Cerebellar nuclear complex (tissue), 1 donor: ENCODE measurements at places on chromosomes 6 and 20.

GRCh38 chr6:152736687-152737273 is 13.8 kb upstream of the VIP start:
- no peak for DNase-seq

- no peak for DNase-seq
Observed at GRCh38 chr6:131646249-131646670, 9.2 kb downstream of the ENPP3 start.

- DNase-seq: no peak
Observed at GRCh38 chr20:4867051-4867450, 134.3 kb downstream of the SLC23A2 start.

GRCh38 chr6:30752157-30752927 is 8.0 kb upstream of the IER3 start:
- no peak for DNase-seq

GRCh38 chr6:44782892-44783291 is 395.4 kb downstream of the CDC5L start:
- no peak for DNase-seq

- no peak for DNase-seq
Observed at GRCh38 chr20:16096756-16097326, 476.4 kb downstream of the KIF16B start.

GRCh38 chr20:51788822-51789221 is 13.5 kb downstream of the SALL4 start:
- DNase-seq: no peak

GRCh38 chr6:33977606-33978411 is 168.1 kb downstream of the GRM4 start:
- DNase-seq: no peak

DNA sequence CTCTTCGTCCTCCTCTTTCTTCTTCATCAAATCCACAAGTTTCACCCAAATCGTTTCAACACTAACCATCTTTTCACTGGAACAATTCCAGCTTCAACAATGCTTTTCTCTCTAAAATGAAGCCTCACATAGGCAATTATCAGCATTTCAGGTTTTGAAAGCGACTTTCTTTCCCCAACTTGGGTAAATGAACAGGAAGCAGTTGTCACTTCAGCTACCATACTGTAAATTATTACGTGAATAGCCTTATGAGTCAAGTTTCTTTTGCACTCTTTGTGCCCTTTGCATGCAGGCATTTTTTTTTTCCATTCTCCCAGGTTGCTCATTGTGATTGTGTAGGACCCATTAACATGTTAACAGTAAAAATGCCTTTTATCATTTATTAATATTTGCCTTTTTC is 121.7 kb upstream of the BTBD3 start:
- DNase-seq: no peak

GRCh38 chr6:82441047-82441855 is 77.6 kb downstream of the TPBG start:
- DNase-seq: no peak

DNA sequence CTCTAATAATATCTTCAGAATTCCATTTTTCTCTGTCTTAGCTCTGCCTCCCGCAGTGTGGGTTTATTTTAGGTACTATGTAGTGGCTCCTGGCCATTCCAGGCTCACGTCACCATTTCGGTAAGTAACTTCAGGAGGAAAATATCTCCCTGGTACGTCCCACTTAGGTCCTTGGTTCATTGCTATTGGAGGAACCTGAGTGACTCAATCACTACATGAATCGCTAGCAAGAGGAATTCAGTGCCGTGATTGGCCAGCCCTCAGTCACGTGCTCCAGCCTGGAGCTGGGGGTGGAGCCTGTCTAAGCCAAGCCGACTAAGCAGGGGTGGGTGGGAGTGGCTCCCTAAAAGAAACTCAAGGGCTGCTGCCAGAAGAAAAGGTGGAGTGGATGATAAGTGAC is 67.3 kb upstream of the E2F3 start:
- DNase-seq: no peak

GRCh38 chr6:113184291-113184690 is 672.9 kb upstream of the MARCKS start:
- DNase-seq: no peak

GRCh38 chr20:48153523-48153922 is 368.2 kb upstream of the SULF2 start:
- no peak for DNase-seq

DNA sequence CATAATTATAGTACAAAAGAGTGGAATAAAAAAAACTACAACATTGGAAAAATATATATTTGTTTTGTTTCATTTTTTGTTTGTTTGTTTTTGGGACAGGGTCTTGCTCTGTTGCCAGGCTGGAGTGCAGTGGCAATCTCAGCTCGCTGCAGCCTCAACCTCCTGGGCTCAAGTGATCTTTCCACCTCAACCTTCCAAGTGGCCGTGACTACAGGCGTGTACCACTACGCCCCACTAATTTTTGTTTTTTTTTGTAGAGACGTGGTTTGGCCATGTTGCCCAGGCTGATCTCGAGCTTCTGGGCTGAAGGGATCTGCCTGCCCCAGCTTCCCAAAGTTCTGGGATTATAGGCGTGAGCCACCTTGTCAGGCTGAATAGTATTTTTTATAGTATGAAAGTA is 41.4 kb upstream of the SH3BGRL2 start:
- no peak for DNase-seq

DNA sequence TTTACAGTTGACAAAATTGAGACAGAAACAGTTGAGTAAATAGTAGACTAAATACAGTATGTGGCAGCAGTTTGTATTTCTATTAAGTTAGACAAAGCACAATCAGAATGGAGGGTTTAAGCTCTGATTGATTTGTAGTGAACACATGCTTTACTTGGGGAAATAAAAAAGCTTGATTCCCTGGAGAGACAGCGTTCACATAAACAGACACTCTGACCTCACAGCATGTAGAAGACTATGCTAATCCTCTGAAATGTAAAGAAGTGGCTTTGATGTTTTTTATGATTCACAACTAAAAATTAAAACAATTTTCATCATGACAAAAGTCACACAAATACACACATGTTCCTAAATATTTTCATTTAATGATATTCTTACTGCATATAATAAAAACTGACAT is 126.9 kb upstream of the FAM83B start:
- DNase-seq: no peak

DNA sequence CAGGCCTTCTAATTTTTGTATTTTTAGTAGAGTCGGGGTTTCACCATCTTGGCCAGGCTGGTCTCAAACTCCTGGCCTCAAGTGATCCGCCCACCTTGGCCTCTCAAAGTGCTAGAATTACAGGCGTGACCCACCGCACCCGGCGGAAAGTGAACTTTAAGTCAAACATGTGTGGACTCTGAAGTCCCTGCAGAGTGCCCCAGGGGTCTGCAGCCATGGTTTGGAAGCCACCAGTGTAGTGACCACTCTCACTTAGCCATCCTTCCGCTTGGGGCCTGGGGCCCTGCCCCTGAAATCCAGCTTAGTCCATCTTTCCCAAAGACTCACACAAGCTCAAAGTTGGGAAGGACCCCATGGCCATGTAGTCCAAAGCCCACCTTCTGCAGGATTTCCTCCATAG is 164.5 kb downstream of the GRM4 start:
- DNase-seq: no peak

DNA sequence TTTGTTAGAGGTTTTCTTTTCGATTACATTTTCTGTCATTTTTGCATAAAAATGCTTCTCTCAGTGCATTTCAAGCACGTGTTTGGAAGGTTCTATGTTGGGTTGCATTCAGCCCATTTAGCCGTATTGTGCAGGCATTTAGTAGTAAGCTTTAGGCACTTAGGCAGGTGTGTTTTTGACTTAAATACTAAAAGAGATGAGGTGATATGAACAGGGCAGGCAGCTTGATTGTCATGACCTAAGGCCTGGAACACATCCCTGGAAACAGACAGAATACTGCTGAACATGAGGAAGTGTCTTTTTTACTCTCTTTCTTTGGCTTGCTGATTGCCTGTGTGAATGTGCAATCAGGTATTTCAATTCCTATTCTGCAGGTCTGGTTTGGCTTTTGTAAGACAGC is 610.5 kb upstream of the MAN1A1 start:
- DNase-seq: peak; percentile 32

- no peak for DNase-seq
Observed at GRCh38 chr20:57696401-57696961, 13.3 kb downstream of the PMEPA1 start.

GRCh38 chr6:506508-506907 is 115.0 kb downstream of the IRF4 start:
- no peak for DNase-seq

GRCh38 chr6:158142789-158143188 is 25.3 kb downstream of the SERAC1 start:
- no peak for DNase-seq

DNA sequence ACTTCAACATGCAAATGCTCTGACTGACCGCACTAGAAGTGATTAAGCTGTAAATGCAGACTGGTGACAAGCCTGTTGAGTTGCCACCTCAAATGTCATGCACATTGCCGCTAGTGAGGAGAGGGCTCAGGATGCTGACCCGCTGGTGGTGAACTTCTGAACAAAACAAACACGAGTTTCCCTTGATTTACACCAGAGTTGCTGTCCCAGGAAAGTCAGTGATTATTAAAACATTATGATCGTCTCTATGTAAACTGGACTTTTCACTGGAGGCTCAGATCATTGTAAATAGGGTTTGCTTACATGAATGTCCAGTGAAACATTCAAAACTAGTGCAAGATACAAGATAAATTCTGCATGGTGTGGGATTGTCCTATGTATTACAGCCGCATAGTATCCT is 420.1 kb downstream of the PREX1 start:
- DNase-seq: no peak

DNA sequence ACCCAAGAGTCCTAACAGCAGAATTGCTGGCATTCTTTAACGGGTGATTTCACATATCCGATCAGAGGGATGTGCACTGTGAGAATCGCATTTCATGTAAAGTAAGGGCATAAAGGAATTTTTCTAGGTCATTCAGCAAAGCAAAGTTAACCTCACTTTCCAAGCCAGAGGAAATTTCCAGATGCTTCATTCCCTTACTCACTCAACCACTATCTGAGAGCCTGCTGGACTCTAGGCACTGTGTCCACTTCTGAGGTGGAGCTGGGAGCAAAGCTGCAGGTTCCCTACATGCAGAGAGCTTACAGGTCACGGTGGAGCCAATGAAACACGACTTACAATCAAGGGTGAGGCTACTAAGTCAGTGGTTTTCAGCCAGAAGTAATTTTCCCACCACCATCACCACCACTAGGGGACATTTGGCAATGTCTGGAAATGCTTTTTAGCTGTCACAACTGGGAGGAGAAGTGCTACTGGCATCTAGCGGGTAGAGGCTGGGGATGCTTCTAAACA is 34.5 kb upstream of the TSHZ2 start:
- DNase-seq: no peak

DNA sequence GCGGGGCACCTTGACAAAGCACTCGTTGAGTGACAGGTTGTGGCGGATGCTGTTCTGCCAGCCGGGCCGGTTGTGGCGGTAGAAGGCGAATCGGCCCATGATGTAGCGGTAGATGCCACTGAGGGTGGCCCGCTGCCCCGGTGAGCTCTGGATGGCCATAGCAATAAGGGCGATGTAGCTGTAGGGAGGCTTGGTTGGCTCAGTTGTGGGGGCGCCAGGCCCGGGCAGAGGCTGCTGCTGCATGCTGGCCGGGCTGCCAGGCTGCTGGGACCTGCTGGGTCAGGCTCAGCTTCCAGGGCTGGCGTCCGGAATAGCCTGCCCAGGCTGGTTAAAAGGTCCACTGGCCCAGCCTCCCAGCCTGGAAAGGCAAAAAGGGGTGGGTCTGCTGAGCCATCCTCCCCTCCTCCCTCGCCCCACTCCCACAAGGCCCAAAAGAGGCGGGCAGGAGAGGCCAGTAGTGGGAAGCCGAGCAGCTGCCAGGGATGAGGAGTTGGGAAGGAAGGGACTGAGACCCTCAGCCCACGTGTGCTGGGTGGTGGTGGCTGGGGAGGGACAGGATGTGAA is at the start of gene FOXS1:
Gene FOXS1, minus strand, starts transcription at position 305 of the 564 bp plus-strand sequence. Its CDS starts 62 bp downstream, at position 243.
- peak; percentile 4 for DNase-seq
